M059J (cell line): ENCODE measurements at places on chromosomes 1 and 21. TPM values are rescaled to one million over a fixed set of nuclear protein-coding genes. Genes with fewer than 3 reads are reported as not detected.

CATSPERE gene
- 0.20 and 0.25 TPM in 2 replicates for total RNA-seq

DNA sequence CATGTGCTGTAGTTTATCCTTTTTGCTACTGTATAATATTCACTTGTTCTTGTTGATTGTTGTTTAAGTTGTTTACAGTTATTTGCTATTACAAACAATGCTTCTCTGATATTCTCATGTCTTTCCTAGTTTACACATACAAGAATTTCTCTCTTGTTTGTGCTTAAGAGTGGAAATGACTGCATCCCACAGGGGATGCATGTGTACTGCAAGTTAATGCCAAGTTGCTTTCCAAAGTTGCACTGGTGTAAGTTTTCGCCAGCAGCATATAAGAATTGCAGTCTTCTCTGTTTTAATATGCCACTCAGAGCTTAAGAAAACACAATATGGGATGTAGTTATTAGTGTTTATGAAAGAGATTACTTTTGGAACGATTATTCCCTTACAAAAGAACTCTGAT, 97.7 kb downstream of the NEK7 start:
- peak; percentile 33 for DNase-seq

TIPRL gene
- total RNA-seq = 41.7 and 65.9 TPM in 2 replicates

DNA sequence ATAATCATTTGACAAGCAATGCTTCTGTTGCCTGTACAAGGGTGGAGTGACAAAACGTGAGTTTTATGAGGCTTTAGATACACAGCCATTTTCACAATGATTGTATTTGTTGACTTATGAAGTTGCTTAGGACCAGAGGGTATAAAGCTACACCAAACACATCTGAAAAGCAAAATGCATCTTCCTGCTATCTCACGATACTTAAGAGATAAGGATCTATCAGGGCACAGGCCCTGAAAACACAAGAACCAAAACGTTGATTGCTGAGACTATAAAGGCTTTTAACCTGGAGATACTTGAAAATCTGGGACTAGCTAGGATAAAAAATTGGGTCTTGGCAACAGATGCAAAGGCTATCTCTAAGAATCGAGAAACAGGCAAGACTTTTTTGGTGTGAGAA, 115.7 kb downstream of the SLC5A9 start:
- no peak for DNase-seq

ADGRL4 gene
- not detected in 2 replicates for total RNA-seq

CBS gene
- total RNA-seq = 6.3 and 20.9 TPM in 2 replicates

- peak; percentile 93 for DNase-seq
These were observed 41.2 kb downstream of the GNG12 start for GRCh38 chr1:67792103-67792502.

EFNA3 gene
- 0.59 and 2.9 TPM in 2 replicates for total RNA-seq

TNFRSF4 gene
- total RNA-seq = not detected in 2 replicates

GRCh38 chr1:237938553-237938952, 47.8 kb upstream of the ZP4 start:
- peak; percentile 9 for DNase-seq

LCE2B gene
- total RNA-seq = not detected in 2 replicates

TDRD5 gene
- not detected in 2 replicates for total RNA-seq
